PC-3 (cell line): ENCODE measurements at places on chromosomes 13 and 19. TPM values are rescaled to one million over a fixed set of nuclear protein-coding genes. Genes with fewer than 3 reads are reported as not detected.

Gene OR10H5
- total RNA-seq = not detected in 2 replicates

GRCh38 chr19:19538061-19538784 lies at the start of gene CILP2:
Gene CILP2 (plus strand): TSS chr19:19538265. CDS start chr19:19538350, 85 bp downstream.
- H3K27ac ChIP-seq = no peak within 1 kb of the TSS
- peak; percentile 28 for DNase-seq
- peak within 1 kb of the TSS; percentile 59 for H3K4me3 ChIP-seq

GRCh38 chr13:103078158-103078557 lies 11.9 kb upstream of the SLC10A2 start:
- H3K4me1 ChIP-seq = no peaks in the 10 kb centered on the region
- peaks cover 37% of the 10 kb centered on the region for H3K27me3 ChIP-seq
- no peak overlapping the region for H3K27ac ChIP-seq
- H3K36me3 ChIP-seq = no peaks in the 10 kb centered on the region
- no peak overlapping the region for H3K4me3 ChIP-seq
- no peak for DNase-seq

GRCh38 chr19:35408284-35409171 lies 37.7 kb downstream of the GPR42 start:
- no peak overlapping the region for H3K27ac ChIP-seq
- peaks cover 23% of the 10 kb centered on the region for H3K27me3 ChIP-seq
- no peak overlapping the region for H3K4me3 ChIP-seq
- H3K36me3 ChIP-seq = no peaks in the 10 kb centered on the region

Gene ZNF681
- total RNA-seq = 2.5 and 2.6 TPM in 2 replicates

- H3K27me3 ChIP-seq = no peaks in the 10 kb centered on the region
- H3K27ac ChIP-seq = no peak overlapping the region
- DNase-seq = no peak
- H3K36me3 ChIP-seq = no peaks in the 10 kb centered on the region
These were observed 10.2 kb upstream of the DPP9 start for GRCh38 chr19:4733755-4734345.

- no peaks in the 10 kb centered on the region; the same call in 1 of the 2 replicates for H3K4me1 ChIP-seq
- 0 out of 2 replicates have a peak, but pooled peaks cover under 1% of the 10 kb centered on the region for H3K27me3 ChIP-seq
- no peak for DNase-seq
- no peak overlapping the region for H3K27ac ChIP-seq
- no peaks in the 10 kb centered on the region for H3K36me3 ChIP-seq
These were observed 10.2 kb upstream of the ANKRD10 start for GRCh38 chr13:110925023-110925612.

GRCh38 chr13:24203811-24204210 lies 43.3 kb downstream of the SPATA13 start:
- H3K27ac ChIP-seq = no peak overlapping the region
- no peak overlapping the region for H3K4me3 ChIP-seq
- H3K27me3 ChIP-seq = no peaks in the 10 kb centered on the region
- peaks cover 25% of the 10 kb centered on the region for H3K4me1 ChIP-seq
- H3K36me3 ChIP-seq = no peaks in the 10 kb centered on the region
- DNase-seq = peak; percentile 7

Gene CLDN10
- not detected in 2 replicates for total RNA-seq

- no peaks in the 10 kb centered on the region for H3K4me1 ChIP-seq
- DNase-seq = no peak
- H3K36me3 ChIP-seq = no peaks in the 10 kb centered on the region
- no peak overlapping the region for H3K4me3 ChIP-seq
These were observed 1.1 kb downstream of the RYR1 start for GRCh38 chr19:38434549-38435051.

GRCh38 chr19:7482584-7483439 lies 6.0 kb downstream of the PEX11G start:
- peaks cover 8% of the 10 kb centered on the region for H3K4me1 ChIP-seq
- H3K27ac ChIP-seq = peak overlapping the region; percentile 21; the same call in 1 of the 2 replicates
- no peaks in the 10 kb centered on the region for H3K36me3 ChIP-seq
- no peak overlapping the region for H3K4me3 ChIP-seq

GRCh38 chr19:16607819-16608218 lies 20.2 kb downstream of the MED26 start:
- peaks cover 13% of the 10 kb centered on the region for H3K4me1 ChIP-seq
- no peak for DNase-seq
- no peak overlapping the region for H3K27ac ChIP-seq
- H3K36me3 ChIP-seq = no peaks in the 10 kb centered on the region
- H3K4me3 ChIP-seq = no peak overlapping the region

DNA sequence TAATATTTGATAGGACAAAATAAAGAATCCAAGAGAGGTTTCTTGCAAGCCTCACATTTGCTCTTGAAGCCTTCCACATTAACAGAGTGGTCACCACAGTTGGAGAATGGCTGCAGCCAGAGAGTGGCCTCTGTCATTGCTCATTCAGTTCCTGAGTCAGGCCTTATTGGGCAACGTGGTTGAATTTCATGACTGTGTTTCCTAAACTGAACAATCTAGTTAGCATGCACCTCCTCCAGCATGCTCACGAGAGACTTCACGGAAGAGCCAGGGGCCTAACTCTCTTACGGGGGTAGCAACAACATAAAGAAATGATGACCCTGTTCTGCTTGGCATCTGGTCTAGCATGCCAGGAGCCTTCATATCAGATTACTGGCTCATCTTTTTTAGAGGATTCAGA lies 9.6 kb upstream of the UBL3 start:
- H3K27me3 ChIP-seq = no peaks in the 10 kb centered on the region
- no peak overlapping the region for H3K4me3 ChIP-seq
- peak; percentile 54 for DNase-seq
- H3K27ac ChIP-seq = no peak overlapping the region
- no peaks in the 10 kb centered on the region for H3K36me3 ChIP-seq

DNA sequence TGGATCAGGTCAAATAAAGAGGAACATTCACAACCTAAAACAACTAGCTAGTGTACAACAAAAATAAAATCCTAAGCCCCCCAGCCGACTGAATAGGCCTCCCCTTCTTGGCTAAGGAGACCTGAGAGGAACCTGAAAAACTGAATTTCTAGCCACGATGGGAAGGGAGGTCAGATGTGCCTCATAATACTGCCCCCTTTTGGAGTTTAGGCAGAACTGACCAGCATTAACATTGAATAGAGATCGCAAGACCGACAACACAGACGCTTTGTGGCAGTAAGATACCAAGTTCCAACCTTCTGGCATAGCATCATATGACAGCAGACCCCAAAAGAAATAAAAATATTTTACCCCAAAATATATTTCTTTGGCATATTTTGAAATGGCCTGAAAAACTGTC lies 15.9 kb downstream of the CBY2 start:
- DNase-seq = peak; percentile 41
- H3K36me3 ChIP-seq = no peaks in the 10 kb centered on the region; the same call in 1 of the 2 replicates
- no peaks in the 10 kb centered on the region for H3K27me3 ChIP-seq
- no peaks in the 10 kb centered on the region for H3K4me1 ChIP-seq
- H3K4me3 ChIP-seq = no peak overlapping the region
- H3K27ac ChIP-seq = no peak overlapping the region
